Renal pelvis (tissue), 12 donors: ENCODE measurements at places on chromosomes 2 and 18. TPM values are rescaled to one million over a fixed set of nuclear protein-coding genes. Genes with fewer than 3 reads are reported as not detected.

DNA sequence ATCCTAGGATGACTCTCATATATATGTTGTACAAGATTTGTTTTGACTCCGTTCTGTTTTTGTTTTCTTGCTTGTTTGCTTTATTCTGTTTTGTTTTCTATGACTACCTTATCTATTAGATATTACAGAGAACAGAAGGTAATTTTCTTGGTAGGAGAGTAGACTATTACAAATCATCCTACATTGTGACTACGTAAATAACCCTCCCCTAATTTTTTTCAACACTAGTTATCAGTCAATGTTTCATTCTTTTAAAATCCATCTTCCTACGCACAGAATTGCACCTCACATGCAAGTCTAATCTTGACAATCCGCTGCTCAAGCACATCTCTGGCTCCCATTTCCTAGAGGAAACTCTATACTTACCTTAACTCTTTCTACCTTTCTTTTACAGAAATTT is 792.3 kb upstream of the PIK3C3 start:
- no peak for DNase-seq

The TGFA gene
- 18.9 TPM for polyA plus RNA-seq

The C2orf66 gene
- polyA plus RNA-seq: 0.31 TPM

DNA sequence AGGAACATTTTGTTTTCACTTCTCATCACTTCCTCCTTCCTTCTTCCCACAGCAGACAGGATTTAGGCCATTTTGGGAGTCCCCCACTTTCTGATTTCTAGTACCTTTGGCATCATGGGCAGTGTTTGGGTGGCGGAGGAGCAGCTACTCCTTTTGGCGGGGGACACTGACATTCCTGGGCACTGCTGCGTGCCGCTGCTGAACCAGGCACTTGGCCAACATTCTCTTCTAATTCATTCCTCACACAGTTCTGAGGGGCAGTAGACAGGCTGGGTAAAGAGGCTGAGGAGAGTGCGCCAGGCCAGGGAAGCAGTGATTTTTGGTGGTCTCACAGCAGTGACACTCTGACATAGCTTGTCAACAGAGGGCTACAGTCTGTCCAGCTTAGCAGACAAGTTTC is 270.2 kb downstream of the LOXHD1 start:
- peak; percentile 22 for DNase-seq

The ESPNL gene
- polyA plus RNA-seq: 0.44 TPM

The CCBE1 gene
- polyA plus RNA-seq: 23.9 TPM

DNA sequence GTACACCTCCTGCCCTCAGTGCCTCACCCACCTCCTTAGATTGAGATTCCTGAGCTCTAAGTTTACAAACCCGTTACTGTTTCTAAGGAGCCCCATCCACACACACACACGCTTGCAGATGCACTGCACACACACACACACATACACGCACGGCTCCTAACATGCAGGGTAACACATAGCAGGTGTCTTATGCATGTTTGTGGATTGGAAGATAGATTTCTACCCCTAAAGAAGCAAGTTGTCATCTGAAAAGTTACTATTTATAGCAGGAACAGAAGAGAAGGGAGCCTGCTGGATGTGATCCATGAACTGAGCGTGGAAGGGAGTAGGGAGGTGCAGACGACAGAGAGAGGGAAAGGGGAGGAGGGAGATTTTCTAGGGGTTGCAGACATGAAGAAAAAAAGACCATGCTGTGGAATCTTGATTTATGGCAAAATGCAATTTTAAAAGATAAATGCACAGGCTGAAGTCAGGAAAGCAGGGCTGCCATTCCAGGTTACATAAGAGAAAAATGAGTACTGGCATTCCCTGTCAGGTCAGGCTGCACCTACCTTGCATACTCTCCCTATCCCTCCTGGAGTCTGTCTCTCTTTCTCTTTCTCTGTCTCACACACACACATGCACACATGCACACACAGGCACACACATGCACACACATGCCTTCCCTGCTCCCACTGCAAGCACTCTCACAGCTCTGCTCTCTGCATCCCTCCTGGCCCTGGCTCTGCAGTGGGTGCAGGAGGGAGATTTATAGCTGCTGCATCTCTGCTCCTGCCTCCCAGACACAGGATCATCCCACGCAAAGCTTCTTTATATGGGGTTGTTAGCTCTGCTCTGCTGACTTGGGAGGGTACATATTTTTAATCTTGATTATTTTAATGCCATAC is 192.6 kb upstream of the MYT1L start:
- no peak for DNase-seq

DNA sequence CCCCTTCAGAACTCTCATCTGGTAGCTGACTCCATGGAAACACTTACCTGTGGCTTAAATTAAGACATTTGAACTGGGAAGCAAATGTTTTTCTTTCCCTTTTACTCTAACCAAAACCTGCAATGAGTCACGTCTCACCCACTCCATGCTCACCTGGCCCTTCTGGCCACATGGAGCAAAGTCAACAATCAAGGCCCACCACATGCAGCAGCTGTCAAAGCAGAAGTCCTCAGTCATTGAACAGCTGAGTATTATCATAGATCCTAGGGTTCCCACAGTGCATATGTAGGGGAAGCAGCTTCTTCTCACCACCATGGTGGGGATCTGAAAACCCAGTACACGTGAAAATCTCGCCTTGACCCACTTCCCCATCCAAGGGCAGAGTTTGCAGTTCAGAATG is 12.3 kb upstream of the MEP1B start:
- DNase-seq: no peak

The ALLC gene
- polyA plus RNA-seq: not detected

DNA sequence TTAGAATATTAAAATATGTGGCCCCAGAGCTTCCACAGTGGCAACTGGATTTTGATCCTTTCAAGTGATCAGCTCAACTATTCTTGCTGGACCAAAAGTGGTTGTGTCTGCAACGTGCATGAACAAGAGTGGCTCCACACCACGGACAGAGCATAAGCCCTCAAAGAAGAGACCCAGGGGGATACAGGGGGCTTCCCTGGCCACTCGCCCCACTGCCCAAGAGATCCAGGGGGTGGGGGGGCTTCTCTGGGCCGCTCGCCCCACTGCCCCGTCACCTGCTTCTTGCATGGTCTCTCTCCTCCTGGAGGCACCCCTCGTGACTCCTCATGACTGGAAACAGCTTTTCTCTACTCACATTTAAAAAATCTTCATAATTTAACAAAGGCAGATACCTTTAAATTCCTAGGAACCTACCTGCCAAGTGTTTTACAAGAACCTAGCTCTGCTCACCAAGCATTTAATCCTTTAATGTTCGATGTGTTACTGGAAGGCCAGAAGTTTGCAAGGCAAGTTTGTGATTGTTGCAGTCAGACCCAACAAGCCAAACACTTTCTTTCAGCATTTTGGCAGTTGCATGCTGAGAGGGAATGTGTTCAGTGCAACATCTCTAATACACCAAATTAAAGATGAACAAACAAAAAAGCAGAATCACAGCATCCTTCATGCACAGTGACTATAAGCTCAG is 174.3 kb downstream of the BCL2 start:
- no peak for DNase-seq

DNA sequence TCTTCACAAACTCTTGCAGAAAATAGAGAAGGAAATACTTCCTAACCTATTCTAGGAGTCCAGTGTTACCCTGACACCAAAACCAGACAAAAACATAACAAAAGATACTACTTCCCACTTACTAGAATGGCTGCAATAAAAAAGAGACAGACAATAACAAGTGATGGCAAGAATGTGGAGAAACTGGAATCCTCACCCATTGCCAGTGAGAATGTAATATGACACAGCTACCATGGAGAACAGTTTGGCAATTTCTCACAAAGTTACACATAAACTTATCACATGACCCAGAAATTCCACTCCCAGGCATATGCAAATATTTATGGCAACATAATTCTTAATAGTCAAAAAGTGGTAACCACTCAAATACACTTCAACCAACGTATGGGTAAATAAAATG is 209.8 kb upstream of the CTAGE1 start:
- DNase-seq: no peak

DNA sequence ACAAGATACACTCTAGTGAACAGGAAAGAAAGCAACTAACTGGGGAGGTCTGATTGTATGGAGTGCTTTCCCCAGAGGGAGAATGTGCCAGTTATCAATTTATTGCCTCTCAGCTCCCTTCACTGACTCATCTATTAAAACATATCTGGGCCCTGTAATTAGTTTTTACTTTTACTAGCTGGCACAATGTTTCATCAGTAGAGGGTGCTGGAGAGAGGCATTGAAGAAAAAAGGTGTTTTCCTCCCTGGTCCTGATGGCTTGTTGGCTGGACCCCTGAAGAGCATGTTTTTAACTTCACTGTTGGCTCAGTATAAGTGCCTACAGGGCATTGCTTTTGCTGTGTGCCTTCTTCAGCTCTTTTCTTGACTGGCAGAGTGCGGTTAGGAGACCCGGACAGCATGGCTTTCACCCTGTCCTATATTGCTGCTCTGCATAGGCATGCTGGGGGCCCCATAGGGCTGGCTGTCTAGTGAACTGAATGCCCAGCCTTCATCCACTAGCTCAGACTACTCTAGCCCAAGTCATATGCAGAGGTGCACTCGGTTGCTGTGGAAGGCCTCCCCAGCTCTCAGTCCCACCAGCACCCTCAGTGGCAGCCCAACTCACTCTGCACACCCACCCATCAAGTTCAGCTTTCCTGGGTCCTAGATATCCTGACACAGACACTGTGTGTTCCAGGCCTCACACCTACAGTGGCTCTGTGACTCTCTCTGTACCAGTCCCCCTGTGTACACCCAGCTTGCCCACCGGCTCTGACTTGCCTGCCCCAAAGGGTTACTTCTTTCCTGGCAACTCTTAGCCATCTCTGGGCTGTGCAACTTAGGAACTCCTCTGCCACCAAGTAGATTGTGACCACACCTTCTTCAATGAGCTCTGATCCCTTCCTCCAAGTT is 62.3 kb upstream of the ACYP2 start:
- DNase-seq: no peak

DNA sequence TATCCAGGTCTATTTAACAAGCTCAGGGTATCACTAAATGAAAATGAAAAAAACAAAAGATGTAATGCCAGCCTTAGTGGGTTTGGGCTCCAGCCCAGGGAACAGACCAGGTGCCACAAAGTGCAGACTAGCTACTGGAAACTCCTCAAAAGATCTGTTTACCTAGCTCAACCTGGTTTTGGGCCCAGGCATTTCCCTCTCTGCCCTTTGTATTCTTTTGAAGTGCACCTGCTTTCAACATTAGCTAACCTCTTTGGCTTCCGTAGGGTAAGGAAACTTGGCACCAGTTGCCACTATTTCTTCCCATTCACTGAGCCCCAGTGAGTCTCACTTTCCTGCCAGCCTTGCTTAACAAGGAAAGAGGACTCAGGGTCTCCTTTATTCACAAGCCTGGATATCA is 123.6 kb upstream of the CDCA7 start:
- no peak for DNase-seq

The KIF5C gene
- 4.4 TPM for polyA plus RNA-seq

DNA sequence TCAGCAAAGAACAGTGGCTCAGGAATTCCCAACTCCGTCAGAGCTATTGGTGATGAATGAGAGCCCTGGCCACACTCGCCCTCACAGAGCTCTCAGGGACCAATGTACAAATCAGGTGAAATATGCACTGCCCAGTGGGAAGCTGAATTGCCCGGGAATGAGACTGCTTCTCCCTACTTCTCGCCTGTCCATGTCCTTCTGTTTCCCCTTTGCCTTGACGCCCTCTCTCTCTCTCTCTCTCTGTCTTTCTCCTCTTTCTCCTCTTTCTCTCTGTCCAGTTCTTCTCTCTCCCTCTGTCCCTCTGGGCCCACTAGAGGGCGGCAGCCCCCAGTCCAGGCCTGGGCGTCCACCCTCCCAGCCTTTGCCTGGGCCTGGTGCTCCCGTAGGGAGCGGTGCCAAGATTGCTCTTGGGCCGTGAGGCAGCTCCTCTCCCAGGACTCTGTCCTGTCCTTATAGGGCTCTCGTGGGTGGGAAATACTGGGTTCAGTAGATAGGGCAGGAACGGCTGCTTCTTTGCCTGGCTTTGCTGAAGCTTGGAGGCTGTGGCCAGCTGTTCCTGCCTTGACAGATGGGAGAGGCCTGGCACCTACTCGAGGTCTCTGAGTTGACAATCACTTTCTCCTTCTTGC is 28.4 kb upstream of the PUM2 start:
- peak; percentile 74 for DNase-seq

DNA sequence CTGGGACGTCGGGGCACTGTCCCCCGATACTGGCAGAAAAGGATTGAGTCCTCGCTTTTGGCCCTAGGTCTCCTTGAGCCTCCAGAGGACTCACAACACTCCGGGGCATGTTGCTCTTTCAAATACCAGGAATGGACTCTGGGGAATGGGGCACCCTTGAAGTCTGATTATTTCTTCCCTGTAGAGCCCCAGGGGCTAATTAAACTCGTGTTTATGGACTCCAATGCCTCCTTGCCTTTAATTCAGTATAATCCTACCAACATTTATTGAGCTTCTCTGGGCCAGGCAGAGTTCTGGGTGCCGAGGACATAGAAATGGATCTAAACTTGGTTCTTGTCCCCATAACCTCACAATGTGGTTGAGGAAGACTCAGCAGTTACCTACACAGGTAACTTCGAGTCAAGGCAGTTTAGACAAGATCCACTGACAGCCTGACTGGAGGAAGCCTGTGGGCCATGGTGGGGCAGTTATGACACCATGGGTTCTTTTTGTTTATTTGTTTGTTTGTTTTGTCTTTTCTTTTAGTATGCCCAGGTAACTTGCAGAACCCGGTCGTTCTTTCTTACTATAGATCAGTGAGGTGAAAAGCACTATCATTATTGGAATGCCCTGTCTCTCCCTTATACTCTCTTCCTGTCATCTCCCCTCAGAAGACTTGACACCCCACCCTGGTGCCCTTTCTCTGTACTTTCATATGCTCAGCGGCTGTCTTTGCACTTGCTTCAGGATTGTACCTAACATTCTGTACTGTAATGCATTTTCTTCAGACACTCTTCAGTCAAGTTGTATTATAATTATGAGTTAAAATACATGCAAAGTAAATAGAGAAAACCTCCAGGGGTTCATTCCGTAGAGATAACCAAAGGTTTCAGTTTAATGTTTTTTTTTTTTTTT is 3.2 kb downstream of the CFLAR start:
- peak; percentile 60 for DNase-seq

GRCh38 chr2:192398236-192398635 is 203.5 kb upstream of the TMEFF2 start:
- DNase-seq: no peak

GRCh38 chr2:239360421-239361310 is 40.2 kb downstream of the HDAC4 start:
- DNase-seq: no peak
